ENCODE measurements at places on chromosomes 12 and 14. TPM values are rescaled to one million over a fixed set of nuclear protein-coding genes. Genes with fewer than 3 reads are reported as not detected.

KLHDC1 gene
- 8.6 TPM for total RNA-seq

TMEM117 gene
- total RNA-seq, result 19.2 TPM

KLRG1 gene
- 0.78 TPM for total RNA-seq

MYF5 gene
- total RNA-seq, result not detected

FAM90A1 gene
- not detected for total RNA-seq

KRT71 gene
- not detected for total RNA-seq

LTBP2 gene
- total RNA-seq, result 20.4 TPM

LUM gene
- total RNA-seq, result 93.7 TPM

CISTR gene
- not detected for total RNA-seq

ZNF268 gene
- 8.3 TPM for total RNA-seq

INHBE gene
- total RNA-seq, result not detected

MIP gene
- total RNA-seq, result not detected

SMCO2 gene
- total RNA-seq, result not detected

KRT5 gene
- 0.52 TPM for total RNA-seq

MEG3 gene
- total RNA-seq, result 537 TPM

BICDL1 gene
- total RNA-seq, result 5.9 TPM

DUSP6 gene
- total RNA-seq, result 21.3 TPM

MAP1LC3B2 gene
- total RNA-seq, result not detected

C12orf50 gene
- not detected for total RNA-seq

CCDC177 gene
- not detected for total RNA-seq

PPM1H gene
- 6.3 TPM for total RNA-seq

SUPT16H gene
- total RNA-seq, result 34.6 TPM

PAN2 gene
- 59.0 TPM for total RNA-seq

IL31 gene
- total RNA-seq, result not detected

KRT79 gene
- total RNA-seq, result not detected

RTN1 gene
- 11.2 TPM for total RNA-seq

LDHB gene
- 194 TPM for total RNA-seq

TAS2R10 gene
- total RNA-seq, result not detected

PLCZ1 gene
- total RNA-seq, result not detected

C12orf60 gene
- total RNA-seq, result not detected

SLC6A15 gene
- not detected for total RNA-seq

OR4M1 gene
- total RNA-seq, result not detected

SLC38A4 gene
- 8.0 TPM for total RNA-seq

DNAJC22 gene
- 7.3 TPM for total RNA-seq

SLCO1B1 gene
- total RNA-seq, result not detected

TMPRSS12 gene
- not detected for total RNA-seq

SOAT2 gene
- not detected for total RNA-seq

CPNE6 gene
- total RNA-seq, result not detected

ATG101 gene
- total RNA-seq, result 25.7 TPM

KERA gene
- total RNA-seq, result not detected

CCDC175 gene
- total RNA-seq, result not detected

TAS2R8 gene
- total RNA-seq, result not detected
